ENCODE measurements at places on chromosomes 6 and 20. TPM values are rescaled to one million over a fixed set of nuclear protein-coding genes. Genes with fewer than 3 reads are reported as not detected.

DNA sequence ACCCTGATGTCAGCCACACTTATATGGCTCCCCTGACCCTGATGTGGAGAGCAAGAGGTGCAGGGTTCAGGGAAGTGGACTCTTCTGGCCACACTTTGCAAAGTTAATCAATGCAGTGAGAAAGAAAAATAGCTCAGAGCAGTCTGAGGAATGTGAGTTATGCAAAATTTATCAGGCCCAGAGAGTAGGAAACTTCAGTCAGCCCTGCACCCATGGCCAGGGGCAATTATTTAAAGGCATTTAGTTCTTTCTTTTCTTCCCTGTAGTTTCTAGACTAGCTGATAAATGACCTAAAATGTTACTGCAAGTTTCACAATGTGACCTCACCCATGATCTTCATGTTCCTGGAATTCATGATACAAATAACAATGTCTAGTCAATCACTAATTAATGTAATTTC is 143.7 kb upstream of the GGTLC1 start:
- no peaks in the 10 kb centered on the region for H3K27me3 ChIP-seq
- no peak for DNase-seq

GRCh38 chr20:32979201-32979998 is 24.8 kb downstream of the SUN5 start:
- no peak overlapping the region for H3K27ac ChIP-seq
- no peaks in the 10 kb centered on the region for H3K36me3 ChIP-seq
- no peaks in the 10 kb centered on the region for H3K4me1 ChIP-seq
- no peaks in the 10 kb centered on the region for H3K27me3 ChIP-seq

DNA sequence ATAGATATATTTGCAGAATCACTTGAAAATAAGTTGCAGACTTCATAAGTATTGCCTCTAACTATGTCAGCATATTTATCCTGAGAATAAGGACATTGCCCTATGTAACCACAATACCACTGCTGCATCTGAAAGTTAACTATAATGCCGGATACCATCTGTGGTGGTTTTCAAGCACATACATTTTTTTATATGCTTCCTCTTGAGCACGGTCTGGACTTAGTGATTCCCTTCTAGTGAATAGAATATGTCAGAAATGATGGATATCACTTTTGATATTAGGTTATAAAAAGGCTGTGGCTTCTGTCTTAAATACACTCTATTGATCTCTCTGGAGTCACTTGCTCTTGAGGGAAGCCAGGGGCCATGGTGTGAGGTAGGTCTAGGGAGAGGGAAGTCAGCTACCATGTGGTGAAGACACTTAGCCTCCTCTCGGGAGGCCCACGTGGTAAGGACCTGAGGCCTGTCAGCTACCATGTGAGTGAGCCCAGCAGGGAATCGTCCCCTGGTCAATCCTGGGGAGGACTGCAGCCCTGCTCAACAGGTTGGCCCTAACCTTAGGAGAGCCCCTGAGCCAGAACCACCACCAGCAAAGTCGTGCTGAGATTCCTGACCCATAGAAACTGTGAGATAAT is 57.5 kb downstream of the CCDC170 start:
- no peak overlapping the region for H3K27ac ChIP-seq
- DNase-seq: no peak
- H3K27me3 ChIP-seq: no peaks in the 10 kb centered on the region
- H3K4me3 ChIP-seq: no peak overlapping the region

DNA sequence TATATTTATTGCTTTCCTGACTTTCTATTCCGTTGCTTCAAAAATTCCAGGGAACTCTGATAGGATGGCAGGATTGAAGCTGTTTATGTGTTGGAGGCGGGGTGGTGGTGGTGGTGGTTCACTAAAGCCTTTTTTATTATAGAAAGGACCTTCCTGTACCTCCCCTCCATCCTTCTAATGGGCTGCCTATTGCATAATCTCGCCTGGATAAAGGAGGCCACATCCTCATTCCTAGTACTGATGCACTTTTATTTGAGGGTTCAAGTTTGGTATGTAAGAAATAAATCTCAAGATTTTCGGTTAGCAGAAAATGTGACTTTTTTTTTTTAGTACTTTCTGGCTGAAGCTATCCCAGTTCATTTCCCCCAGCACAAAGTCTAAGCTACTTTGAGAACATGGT is 18.7 kb upstream of the CTAGE9 start:
- no peaks in the 10 kb centered on the region for H3K36me3 ChIP-seq
- DNase-seq: no peak
- H3K4me3 ChIP-seq: no peak overlapping the region
- no peaks in the 10 kb centered on the region for H3K4me1 ChIP-seq
- no peaks in the 10 kb centered on the region for H3K27me3 ChIP-seq

- no peak overlapping the region for H3K4me3 ChIP-seq
- H3K4me1 ChIP-seq: no peaks in the 10 kb centered on the region
- DNase-seq: peak; percentile 76
These were observed 6.8 kb upstream of the MAPK13 start for GRCh38 chr6:36123270-36124139.

GRCh38 chr6:142871910-142872331 is 73.1 kb downstream of the HIVEP2 start:
- peaks cover 38% of the 10 kb centered on the region for H3K4me1 ChIP-seq
- H3K36me3 ChIP-seq: no peaks in the 10 kb centered on the region
- H3K27ac ChIP-seq: peak overlapping the region; percentile 77
- peak; percentile 56 for DNase-seq

DNA sequence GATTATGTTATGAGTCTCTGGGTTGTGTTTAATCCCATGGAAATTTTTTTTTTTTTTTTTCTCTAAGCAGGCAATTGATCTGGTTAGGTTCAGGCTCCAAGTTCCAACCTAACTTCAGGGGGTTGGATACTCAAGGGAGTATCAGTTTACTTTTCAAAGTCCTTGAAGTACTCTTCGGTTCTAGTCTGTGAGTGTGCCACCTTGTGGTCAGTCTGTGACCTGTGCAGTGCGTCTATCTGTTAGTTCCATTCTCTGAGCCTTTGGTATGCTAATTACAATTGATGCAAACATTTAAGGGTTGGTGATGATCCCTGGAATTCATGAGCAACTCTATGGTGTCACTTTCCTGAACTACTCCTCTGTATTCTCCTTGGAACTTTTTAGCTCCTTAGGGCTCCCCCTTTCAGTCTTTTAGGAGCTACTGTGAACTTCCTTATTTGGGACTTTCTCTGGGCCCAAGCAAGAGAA is 342.0 kb downstream of the SOX4 start:
- H3K4me3 ChIP-seq: no peak overlapping the region
- no peaks in the 10 kb centered on the region for H3K27me3 ChIP-seq
- DNase-seq: peak; percentile 15

DNA sequence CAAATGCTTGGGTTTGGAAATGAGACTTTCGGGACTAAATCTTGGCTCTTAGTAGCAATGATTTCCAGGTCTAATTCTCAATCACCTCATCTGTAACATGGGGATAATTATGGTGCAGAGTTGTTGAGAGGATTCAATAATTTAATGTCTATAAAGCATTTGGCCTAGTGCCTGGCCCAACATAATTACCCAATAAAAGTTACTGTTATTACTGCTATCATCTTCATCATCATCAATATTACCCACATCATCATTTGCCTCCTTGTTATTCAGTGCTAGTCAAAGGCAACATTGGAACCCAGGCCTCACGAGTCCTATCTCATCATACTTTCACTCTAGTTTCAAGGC is 34.5 kb upstream of the RSPO3 start:
- DNase-seq: no peak
- no peaks in the 10 kb centered on the region for H3K27me3 ChIP-seq

Gene GRM1
- 5.6 TPM for total RNA-seq

Gene C2
- 2.4 TPM for total RNA-seq

Gene CRIP3
- total RNA-seq: 5.1 TPM

Gene LBP
- total RNA-seq: not detected

Measured in heart right ventricle (tissue), 16 donors.